ENCODE measurements at places on chromosomes 5 and 9.

- DNase-seq = no peak
Observed at GRCh38 chr5:129141696-129142095, 47.1 kb downstream of the ISOC1 start.

DNA sequence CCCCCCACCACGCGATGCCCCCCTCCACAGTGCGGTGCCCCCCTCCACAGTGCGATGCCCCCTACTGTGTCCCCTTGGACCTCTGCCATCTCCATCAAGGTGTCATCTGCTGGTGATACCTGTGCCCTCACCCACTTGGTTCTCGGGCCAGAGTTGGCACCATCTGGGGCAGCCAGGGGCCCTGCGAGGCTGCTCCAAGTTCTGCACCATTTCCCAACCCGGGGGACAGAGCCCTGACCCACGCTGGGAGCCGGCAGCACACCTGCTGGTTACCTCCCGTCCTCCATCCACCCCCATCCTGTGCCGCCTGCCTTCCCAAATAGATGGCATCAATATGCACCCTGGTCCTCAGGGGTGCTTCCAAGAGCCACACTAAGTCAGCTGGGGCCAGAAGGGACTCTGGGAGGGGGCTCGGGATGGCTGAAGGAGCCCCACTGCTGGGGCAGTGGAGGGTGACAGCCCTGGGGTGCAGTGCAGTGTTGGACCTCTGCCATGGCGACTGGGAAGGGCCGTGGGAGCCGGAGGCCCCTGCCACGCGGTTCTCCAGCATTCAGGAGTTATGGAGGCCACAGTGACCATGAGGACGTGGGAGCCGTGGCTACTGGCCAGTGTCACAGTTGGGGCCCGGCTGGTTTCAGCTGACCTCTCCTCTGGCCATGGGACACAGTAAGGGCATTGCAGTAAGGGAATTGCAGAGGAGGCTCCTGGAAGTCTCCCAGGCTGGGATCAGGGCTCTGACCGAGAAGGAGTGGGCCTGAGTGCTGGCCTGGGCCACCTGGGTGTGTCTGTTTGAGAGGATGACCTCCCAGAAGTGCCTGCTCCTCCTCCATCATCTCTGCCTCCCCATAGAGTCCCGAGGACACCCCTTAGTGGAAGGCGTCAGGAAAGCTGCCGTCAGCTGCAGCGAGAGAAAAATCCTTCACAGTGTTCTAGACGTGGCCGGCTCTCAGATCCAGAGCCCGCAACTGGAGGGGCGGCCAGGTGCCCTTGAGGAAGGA is 44.2 kb upstream of the NOTCH1 start:
- DNase-seq = no peak

GRCh38 chr9:112041536-112042243 is 133.4 kb downstream of the SUSD1 start:
- no peak for DNase-seq

DNA sequence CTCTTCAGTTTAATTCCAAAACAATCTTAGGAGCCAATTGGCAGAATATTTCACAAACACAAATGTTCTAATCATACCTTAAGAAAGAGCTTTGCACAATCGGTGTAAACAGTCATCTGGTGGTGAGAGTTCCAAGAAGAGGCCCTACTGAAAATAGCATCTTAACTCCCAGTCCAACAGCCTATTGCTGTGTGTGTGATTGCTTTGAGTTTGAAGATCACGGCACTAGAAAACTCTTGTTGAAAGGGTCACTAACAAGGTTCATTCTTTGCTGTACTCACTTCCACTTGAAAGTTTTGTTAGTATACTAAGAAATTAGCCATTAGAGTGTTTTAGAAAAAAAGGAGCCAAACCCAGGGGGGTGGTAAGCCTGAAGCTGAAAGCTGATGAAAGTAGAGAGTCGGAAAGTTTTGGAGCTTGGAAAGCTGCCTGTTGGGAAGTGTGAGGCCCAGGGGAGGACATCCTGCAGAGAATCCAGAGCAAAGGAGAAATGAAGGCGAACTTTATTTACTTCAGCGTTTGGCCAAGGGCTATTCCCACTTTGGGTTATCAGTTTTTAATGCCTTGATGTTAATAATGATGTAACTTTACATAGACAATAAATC is 180.3 kb upstream of the GHR start:
- no peak for DNase-seq

- no peak for DNase-seq
Observed at GRCh38 chr9:82209797-82210470, 221.4 kb downstream of the SPATA31D1 start.

- DNase-seq = no peak
Observed at GRCh38 chr9:94097788-94098414, 13.6 kb downstream of the PTPDC1 start.

GRCh38 chr5:181036816-181037364 is 3.2 kb upstream of the BTNL9 start:
- no peak for DNase-seq

DNA sequence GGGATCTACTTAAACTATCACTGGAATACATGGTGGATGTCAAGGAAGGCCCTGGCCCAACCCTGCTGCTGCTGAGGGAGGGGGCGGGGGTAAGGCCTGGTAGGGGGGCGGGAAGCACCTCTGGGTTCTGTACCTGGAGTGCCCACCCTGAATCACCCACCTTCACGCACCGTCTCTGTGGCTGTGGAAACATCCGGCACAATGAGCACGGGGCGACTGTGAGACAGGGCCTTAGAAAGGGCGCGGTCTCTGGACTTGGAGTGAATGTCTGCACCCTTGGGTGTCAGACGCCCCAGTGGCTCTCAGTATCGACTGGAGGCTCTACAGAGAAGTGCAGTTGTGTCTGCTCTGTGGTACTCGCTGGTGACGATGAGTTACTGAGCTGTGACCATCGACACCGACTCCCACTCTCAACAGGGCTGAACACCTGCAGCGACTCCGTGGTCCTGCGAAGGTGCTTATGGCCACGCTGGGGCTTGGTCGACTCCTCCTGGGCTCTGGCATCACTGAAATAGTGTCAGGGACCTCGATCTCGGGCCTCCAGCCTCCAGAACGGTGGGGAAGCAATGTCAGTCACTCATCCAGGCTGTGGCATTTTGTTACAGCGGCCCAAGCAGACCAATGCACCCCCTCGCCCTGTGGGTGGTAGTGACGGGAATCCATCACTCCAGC is 25.5 kb upstream of the SLC6A19 start:
- no peak for DNase-seq

DNA sequence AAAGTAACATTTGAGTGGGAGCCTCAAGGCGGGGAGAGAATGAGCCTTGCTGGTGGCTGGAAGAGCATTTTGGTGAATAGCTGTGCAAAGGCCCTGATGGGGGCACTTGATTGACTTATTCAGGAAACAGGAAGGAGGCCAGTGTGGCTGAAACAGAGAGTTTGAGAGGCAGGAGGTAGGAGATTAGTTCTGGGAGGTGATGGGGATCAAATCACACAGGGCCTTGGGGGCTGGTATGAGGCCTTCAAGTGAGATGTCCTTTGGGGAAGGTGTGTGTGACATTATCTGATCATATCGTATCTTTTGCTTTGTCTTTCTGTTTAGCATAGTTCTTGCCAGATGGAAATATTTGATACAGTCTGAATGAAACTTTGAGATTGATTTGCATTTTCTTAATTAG is 172.3 kb downstream of the TENT4A start:
- no peak for DNase-seq

GRCh38 chr9:128124451-128124850 is 3.1 kb downstream of the PTGES2 start:
- DNase-seq = no peak

DNA sequence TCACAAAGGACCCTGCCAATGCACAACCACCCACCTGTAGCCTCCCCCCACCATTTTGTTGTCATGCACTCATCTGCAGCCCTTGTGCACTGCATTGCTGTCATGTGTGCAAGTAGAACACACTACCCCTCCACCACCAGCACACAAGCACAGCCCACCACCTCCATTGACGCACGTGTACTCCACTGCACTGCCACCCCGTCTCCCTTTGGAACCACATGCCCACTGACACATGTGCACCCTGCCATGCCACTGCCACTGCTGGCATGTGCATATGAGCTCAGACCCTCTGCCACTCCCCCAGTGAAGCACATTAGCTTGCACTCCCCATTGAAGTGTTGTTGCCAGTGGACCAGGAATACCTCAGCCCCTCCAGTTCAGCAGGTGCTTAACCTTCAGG is 530.3 kb upstream of the ACO1 start:
- no peak for DNase-seq

GRCh38 chr9:15276328-15276938 is 30.6 kb downstream of the TTC39B start:
- DNase-seq = no peak

DNA sequence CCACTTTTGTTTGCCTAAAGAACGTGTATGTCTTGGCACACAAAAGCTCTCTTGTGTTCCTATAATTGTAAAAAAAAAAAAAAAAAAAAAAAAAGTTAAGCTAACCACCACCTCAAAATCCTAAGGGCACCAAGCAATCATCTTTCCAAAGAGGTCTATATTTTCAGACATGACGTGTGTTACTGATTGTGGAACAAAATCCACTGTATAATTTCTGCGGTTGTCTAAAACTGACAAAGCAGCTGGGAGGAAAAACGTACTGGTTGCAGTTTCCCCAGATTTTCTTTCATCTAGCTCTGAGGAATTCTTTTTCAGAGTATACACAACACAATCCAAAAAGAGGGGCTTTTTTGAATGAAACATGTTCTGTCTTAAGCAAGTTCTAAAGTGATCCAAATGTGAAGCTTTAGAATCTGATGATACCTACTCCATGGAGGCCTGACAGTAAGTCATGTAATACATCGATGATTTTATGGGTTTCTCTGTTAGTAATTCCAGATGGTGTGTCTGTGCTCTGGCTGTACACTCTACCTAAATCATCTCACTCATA is 375.6 kb upstream of the NUDT12 start:
- peak; percentile 37 for DNase-seq

GRCh38 chr9:70205366-70206020 is 53.3 kb upstream of the SMC5 start:
- DNase-seq = no peak

- no peak for DNase-seq
Observed at GRCh38 chr5:153534102-153534501, 43.6 kb downstream of the GRIA1 start.

DNA sequence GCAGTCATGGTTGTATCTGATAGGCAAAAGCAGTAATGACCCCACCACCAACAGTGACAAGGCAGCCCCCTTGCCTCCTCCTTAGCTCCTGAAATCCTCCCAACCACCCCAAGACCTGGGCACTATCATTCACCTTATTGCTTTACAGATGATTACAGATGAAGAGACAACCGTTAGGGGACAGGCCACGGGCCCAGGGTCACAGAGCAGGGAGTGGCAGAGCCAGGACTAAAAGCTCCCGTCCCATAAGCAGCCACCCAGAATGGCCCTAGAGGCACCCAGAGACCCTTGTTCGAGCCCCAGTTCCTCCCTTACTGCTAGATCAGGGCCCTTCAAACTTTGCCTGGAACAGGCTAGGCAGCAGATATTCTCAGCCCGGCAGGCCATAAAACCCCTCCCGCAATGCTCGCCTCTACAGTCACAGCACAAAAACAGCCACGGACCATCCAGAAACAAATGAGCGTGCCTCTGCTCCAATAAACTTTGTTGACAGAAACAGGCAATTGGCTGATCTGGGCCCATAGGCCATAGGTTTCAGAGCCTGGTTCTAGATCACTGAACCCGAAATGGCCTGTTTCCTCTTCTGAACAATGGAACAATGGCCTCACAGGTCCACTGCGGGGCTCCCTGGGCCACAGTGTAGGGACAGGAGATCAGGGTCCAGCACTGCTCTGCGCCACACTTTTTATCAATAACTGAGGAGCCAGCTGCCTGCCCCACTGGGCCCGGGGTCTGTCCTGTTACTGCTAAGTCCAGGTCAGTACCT is 67.0 kb downstream of the LRSAM1 start:
- DNase-seq = no peak
